A549 treated with dexamethasone at 1 μM for 4 hours (cell line): ENCODE measurements at places on chromosomes 2 and 18. TPM values are rescaled to one million over a fixed set of nuclear protein-coding genes. Genes with fewer than 3 reads are reported as not detected.

Gene UXS1
- 50.0 to 54.3 TPM (median 52.4 TPM) in 5 replicates for total RNA-seq

Gene CCDC121
- 3.5 to 4.8 TPM (median 3.8 TPM) in 5 replicates for total RNA-seq

Gene TMEM17
- total RNA-seq = 3.5 to 4.8 TPM (median 3.8 TPM) in 5 replicates

Gene NAT8
- total RNA-seq = not detected in 5 replicates

Gene SERPINB8
- 8.3 to 10.7 TPM (median 9.5 TPM) in 5 replicates for total RNA-seq

Gene ONECUT2
- 0.25 to 0.68 TPM (median 0.48 TPM) in 5 replicates for total RNA-seq

Gene APLF
- 0.58 to 0.80 TPM (median 0.72 TPM) in 5 replicates for total RNA-seq

Gene DCC
- total RNA-seq = not detected in 5 replicates

Gene MC2R
- total RNA-seq = not detected in 5 replicates

Gene ATIC
- total RNA-seq = 200 to 237 TPM (median 224 TPM) in 5 replicates

Gene LRRC30
- not detected in 5 replicates for total RNA-seq

Gene SOWAHC
- total RNA-seq = 7.0 to 10.2 TPM (median 9.2 TPM) in 5 replicates

Gene SULT1C4
- total RNA-seq = not detected in 5 replicates

Gene TMEM37
- total RNA-seq = 1.3 to 2.7 TPM (median 2.5 TPM) in 5 replicates

Gene NEU4
- total RNA-seq = 0.25 to 0.34 TPM (median 0.27 TPM) in 4 of 5 replicates, not detected in the other

Gene STPG4
- 0.07 TPM in 1 of 5 replicates, not detected in the others for total RNA-seq

Gene CTLA4
- total RNA-seq = not detected in 5 replicates

Gene C2orf80
- not detected in 5 replicates for total RNA-seq

Gene RAB11FIP5
- 29.2 to 34.5 TPM (median 32.8 TPM) in 5 replicates for total RNA-seq

Gene CEP76
- total RNA-seq = 5.3 to 6.3 TPM (median 5.6 TPM) in 5 replicates
